T-helper 9 cell (primary cell): ENCODE measurements at places on chromosomes 2 and 18.
A peak's percentile ranks its signal among the peaks of the same experiment; 100 is the strongest.

- no peak for DNase-seq
Observed at GRCh38 chr2:216389570-216389969, 17.3 kb upstream of the MARCHF4 start.

- no peak for DNase-seq
Observed at GRCh38 chr18:9787036-9787435, 78.9 kb downstream of the RAB31 start.

- DNase-seq: no peak
Observed at GRCh38 chr2:114937366-114937930, 495.0 kb downstream of the DPP10 start.

GRCh38 chr2:107737756-107738155, 88.9 kb upstream of the RGPD4 start:
- DNase-seq: no peak

- DNase-seq: peak; percentile 5
Observed at GRCh38 chr2:100416935-100417710, at the start of gene CHST10. TSS of gene CHST10 (minus strand) at chr2:100417668. CDS start at chr2:100406675, 10,993 bp downstream.

DNA sequence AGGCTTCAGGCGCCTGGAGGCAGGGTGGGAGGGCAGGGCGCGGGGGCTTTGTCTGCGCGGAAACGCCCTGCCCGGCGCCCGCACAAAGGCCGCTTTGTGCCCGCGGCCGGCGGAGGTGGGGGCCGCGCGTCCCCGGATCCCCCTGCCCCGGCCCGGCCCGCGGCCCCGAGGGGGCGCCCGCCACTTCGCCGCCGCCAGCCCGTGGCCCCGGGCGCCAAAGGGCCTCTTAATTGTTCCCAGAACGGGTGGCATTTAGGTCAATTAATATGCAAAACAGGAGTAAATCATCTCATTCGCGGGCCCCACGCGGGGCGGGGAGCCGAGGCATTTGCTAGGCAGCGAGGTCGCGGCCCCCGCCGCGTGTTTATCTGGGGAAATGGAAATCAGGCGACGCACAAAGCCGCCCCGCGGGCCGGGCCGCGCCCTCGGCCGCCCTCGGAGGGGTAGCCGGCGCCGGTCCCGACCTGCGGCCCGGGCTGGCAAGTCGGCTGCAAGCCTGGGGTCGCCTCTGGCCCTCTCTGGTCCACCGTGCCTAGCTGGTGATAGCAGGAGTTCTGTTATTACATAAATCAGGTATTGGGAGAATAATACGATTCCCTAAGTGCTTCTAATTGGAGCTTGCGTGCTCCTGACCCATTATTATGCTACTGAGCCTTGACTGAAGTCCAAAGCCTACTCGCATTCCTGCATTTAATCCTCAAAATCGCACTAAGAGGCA, 148.2 kb upstream of the GLI2 start:
- DNase-seq: no peak

GRCh38 chr18:75247611-75248421, 37.2 kb downstream of the TSHZ1 start:
- DNase-seq: no peak

- no peak for DNase-seq
Observed at GRCh38 chr2:218428846-218429558, 10.1 kb downstream of the VIL1 start.

GRCh38 chr2:229407170-229407569, 136.1 kb upstream of the PID1 start:
- no peak for DNase-seq

- no peak for DNase-seq
Observed at GRCh38 chr2:31232586-31232985, 1.4 kb upstream of the EHD3 start.

DNA sequence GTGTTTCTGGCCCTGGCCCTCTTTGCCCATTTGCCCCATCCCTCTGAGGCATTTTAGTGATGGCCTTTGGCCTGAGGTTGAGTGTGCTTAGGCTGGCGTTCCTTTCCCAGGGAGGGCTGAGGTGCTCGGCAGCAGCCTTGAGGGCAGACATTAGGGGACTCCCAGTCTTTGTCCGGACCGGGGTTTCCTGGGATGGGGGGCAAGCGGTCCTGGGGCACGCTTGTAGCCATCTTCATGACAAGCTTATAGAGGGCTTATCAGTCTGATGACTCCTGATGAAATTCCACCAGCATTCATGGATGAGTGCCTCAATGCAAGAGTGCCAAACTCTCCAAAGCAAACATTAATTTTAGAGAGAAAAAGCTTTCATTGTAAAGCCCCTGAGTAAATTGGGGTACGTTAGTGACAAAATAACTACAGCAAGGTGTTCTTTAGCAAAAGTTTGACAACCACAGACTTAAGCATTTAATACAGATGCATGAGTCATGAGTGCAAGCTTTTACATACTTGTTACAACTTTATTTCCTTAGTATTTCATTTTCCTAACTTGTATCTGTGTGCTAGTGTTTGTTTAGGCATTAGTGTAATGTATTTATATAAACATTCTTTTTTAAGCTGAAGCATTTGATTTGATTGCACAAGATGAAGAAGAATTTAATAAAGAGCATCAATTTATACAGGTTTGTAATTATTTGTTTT, 45.6 kb downstream of the CEP192 start:
- no peak for DNase-seq

- no peak for DNase-seq
Observed at GRCh38 chr2:43842866-43843226, 4.1 kb downstream of the ABCG8 start.

GRCh38 chr2:23241611-23242245, 143.3 kb upstream of the KLHL29 start:
- DNase-seq: no peak

DNA sequence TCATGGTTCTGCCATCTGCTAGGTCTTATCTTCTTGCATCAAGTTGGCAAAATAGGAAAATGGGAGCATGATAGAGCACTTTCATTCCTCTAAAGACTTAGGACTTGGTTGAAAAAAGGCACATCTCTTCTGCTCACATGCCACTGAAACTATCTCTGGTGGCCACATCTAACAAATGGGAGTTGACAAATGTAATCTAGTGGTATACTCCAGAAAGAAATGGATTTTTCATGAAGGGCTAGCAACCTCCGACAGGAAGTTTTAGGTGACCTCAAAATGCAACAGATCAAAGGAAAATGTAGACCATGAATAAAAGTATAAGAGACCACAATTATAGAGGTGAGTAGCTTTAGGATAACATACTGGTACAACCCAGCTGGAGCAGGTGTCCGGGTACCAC, 224.1 kb downstream of the SETBP1 start:
- DNase-seq: no peak

DNA sequence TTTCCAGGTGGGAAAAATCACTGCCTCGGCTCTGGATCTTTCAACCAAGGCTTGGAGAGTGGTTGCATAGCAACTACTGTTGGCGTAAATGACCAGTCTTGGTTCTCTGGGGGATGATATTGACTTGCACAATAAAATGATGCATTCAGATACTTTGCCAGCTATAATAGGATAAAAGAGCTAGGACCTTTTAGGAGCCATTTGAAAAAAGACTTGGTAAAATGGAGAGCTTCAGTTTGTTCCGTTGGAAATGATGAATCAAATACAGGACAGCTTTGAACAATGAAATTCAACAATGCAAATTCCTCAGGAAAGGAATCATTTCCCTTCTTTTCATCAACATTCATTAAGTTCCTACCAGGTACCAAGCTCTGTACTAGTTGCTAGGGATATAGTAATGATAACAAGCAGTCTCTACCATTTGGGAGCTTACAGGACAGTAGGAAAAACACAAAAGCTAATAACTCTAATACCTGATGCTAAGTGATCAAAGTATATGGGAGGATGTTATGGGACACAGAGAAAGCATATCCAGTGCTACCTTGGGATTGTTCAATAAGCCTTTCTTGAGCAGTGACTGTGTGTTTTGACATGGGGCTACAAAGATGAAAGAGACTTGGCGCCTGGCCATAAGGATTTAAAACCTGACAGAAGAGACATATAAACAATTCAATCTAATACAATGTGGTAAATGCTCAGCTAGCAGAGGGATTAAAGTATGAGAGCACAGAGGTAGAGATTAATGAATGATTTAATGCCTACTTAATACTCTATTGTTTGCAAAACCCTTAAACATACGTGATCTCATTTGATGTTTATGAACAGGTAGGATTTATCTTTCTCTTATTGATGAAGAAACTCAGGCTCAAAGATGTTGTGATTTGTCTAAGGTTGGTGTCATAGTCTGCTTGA, 110.7 kb downstream of the QPCT start:
- DNase-seq: no peak
